Smooth muscle cell of the coronary artery (primary cell): ENCODE measurements at places on chromosomes 4 and X. TPM values are rescaled to one million over a fixed set of nuclear protein-coding genes. Genes with fewer than 3 reads are reported as not detected.

The ITIH6 gene
- total RNA-seq: not detected in 2 replicates

The RIBC1 gene
- 0.68 and 0.94 TPM in 2 replicates for total RNA-seq

The PPARGC1A gene
- total RNA-seq: 10.8 TPM in 1 of 2 replicates, not detected in the other

The PFKFB1 gene
- total RNA-seq: 0.08 TPM in 1 of 2 replicates, not detected in the other

The FRAS1 gene
- total RNA-seq: 3.0 and 6.4 TPM in 2 replicates

The FNIP2 gene
- total RNA-seq: 14.7 and 40.3 TPM in 2 replicates

The TMEM192 gene
- 3.5 and 5.2 TPM in 2 replicates for total RNA-seq

The LINC00632 gene
- 3.6 and 8.9 TPM in 2 replicates for total RNA-seq

The STOX2 gene
- 0.82 and 1.1 TPM in 2 replicates for total RNA-seq

The COL25A1 gene
- 0.15 and 0.59 TPM in 2 replicates for total RNA-seq

The SLC6A14 gene
- not detected in 2 replicates for total RNA-seq

The SLC25A43 gene
- total RNA-seq: 15.1 and 15.6 TPM in 2 replicates

The CLGN gene
- total RNA-seq: 1.8 TPM in 1 of 2 replicates, not detected in the other

The YY2 gene
- 1.1 and 1.3 TPM in 2 replicates for total RNA-seq

The SRPX2 gene
- 42.6 and 70.9 TPM in 2 replicates for total RNA-seq

The PDCL2 gene
- total RNA-seq: not detected in 2 replicates

The INTU gene
- 3.1 and 9.1 TPM in 2 replicates for total RNA-seq

The IL2 gene
- total RNA-seq: not detected in 2 replicates

The DGKK gene
- not detected in 2 replicates for total RNA-seq

The FAT4 gene
- 10.5 and 15.6 TPM in 2 replicates for total RNA-seq

The NAA11 gene
- total RNA-seq: not detected in 2 replicates
